Left lung (tissue), 14 donors: ENCODE measurements at places on chromosomes 2 and 18. TPM values are rescaled to one million over a fixed set of nuclear protein-coding genes. Genes with fewer than 3 reads are reported as not detected.

Gene RGPD4
- not detected for polyA plus RNA-seq

Gene TRAK2
- polyA plus RNA-seq: 49.2 TPM

Gene ABCG5
- 0.18 TPM for polyA plus RNA-seq

Gene ERBB4
- 0.89 TPM for polyA plus RNA-seq

Gene KCNG2
- polyA plus RNA-seq: 0.38 TPM

Gene TCF23
- 0.21 TPM for polyA plus RNA-seq

Gene SPEG
- polyA plus RNA-seq: 29.5 TPM

Gene IL36G
- polyA plus RNA-seq: 0.28 TPM

Gene DQX1
- 0.54 TPM for polyA plus RNA-seq

Gene APOB
- polyA plus RNA-seq: 0.03 TPM

Gene GPD2
- 26.2 TPM for polyA plus RNA-seq

Gene PPM1G
- 81.2 TPM for polyA plus RNA-seq

Gene IFT172
- polyA plus RNA-seq: 65.3 TPM

Gene POLR1A
- 22.0 TPM for polyA plus RNA-seq

Gene ABCG8
- polyA plus RNA-seq: 0.81 TPM

Gene MATN3
- 10.6 TPM for polyA plus RNA-seq

Gene MAPRE3
- 7.8 TPM for polyA plus RNA-seq

Gene ZC3H6
- 11.9 TPM for polyA plus RNA-seq

Gene SERPINB3
- polyA plus RNA-seq: not detected

Gene MAP3K19
- 2.8 TPM for polyA plus RNA-seq

Gene FOXD4L1
- 0.32 TPM for polyA plus RNA-seq

Gene CD302
- 56.7 TPM for polyA plus RNA-seq

Gene STON1
- 20.9 TPM for polyA plus RNA-seq

Gene ALLC
- polyA plus RNA-seq: 0.13 TPM

Gene PSMG2
- 73.5 TPM for polyA plus RNA-seq

Gene RIT2
- not detected for polyA plus RNA-seq

Gene CRYBA2
- not detected for polyA plus RNA-seq

Gene PLCD4
- polyA plus RNA-seq: 10.0 TPM

Gene TMEM169
- polyA plus RNA-seq: 1.1 TPM

Gene CNDP1
- polyA plus RNA-seq: 0.25 TPM

Gene GALNT5
- polyA plus RNA-seq: 7.4 TPM

Gene ADAM23
- polyA plus RNA-seq: 5.4 TPM

Gene SNRNP200
- 197 TPM for polyA plus RNA-seq
